ENCODE measurements at places on chromosomes 3 and 15. TPM values are rescaled to one million over a fixed set of nuclear protein-coding genes. Genes with fewer than 3 reads are reported as not detected.

OR4F6 gene
- total RNA-seq, result not detected

TIGIT gene
- not detected for total RNA-seq

CCR1 gene
- total RNA-seq, result 0.11 TPM

IQCH gene
- 5.2 TPM for total RNA-seq

CCR3 gene
- not detected for total RNA-seq

DHFR2 gene
- total RNA-seq, result 4.2 TPM

CSTA gene
- not detected for total RNA-seq

GREM1 gene
- 0.17 TPM for total RNA-seq

KLHL40 gene
- total RNA-seq, result not detected

DUSP7 gene
- total RNA-seq, result 10.1 TPM

TMEM266 gene
- total RNA-seq, result 0.50 TPM

THSD4 gene
- 6.8 TPM for total RNA-seq

KIF7 gene
- 22.8 TPM for total RNA-seq

SNTN gene
- not detected for total RNA-seq

LEKR1 gene
- 4.1 TPM for total RNA-seq

ST6GAL1 gene
- total RNA-seq, result 80.7 TPM

NUP210 gene
- 78.2 TPM for total RNA-seq

HDC gene
- not detected for total RNA-seq

GP9 gene
- not detected for total RNA-seq

GRAMD1C gene
- total RNA-seq, result 2.4 TPM

ZIC1 gene
- total RNA-seq, result 0.77 TPM

HYKK gene
- 4.1 TPM for total RNA-seq

CHAC1 gene
- 18.1 TPM for total RNA-seq

GP5 gene
- 0.18 TPM for total RNA-seq

ANKRD34C gene
- total RNA-seq, result not detected

MESP2 gene
- not detected for total RNA-seq

C3orf85 gene
- total RNA-seq, result not detected

STAB1 gene
- total RNA-seq, result 0.27 TPM

SERPINI1 gene
- 10.7 TPM for total RNA-seq

CCDC13 gene
- total RNA-seq, result 2.5 TPM

ATP13A3 gene
- total RNA-seq, result 124 TPM

MTHFS gene
- 33.3 TPM for total RNA-seq

PPIP5K1 gene
- 52.1 TPM for total RNA-seq

CAPN7 gene
- 46.3 TPM for total RNA-seq

GPR15 gene
- not detected for total RNA-seq

UPK1B gene
- total RNA-seq, result 8.3 TPM

TCAIM gene
- total RNA-seq, result 33.8 TPM

CPN2 gene
- total RNA-seq, result not detected

INKA1 gene
- not detected for total RNA-seq

NR2C2 gene
- total RNA-seq, result 58.8 TPM

SCG5 gene
- total RNA-seq, result 18.2 TPM

DCP1A gene
- 38.3 TPM for total RNA-seq

CMTM8 gene
- 33.8 TPM for total RNA-seq

MINAR1 gene
- 1.9 TPM for total RNA-seq

PHLDB2 gene
- 59.1 TPM for total RNA-seq

GANC gene
- 20.6 TPM for total RNA-seq

AGBL1 gene
- not detected for total RNA-seq

TLR9 gene
- total RNA-seq, result not detected

ACAN gene
- 0.93 TPM for total RNA-seq

WDR49 gene
- total RNA-seq, result 0.91 TPM

SSUH2 gene
- total RNA-seq, result 0.57 TPM

CHRD gene
- total RNA-seq, result 13.0 TPM

NOX5 gene
- total RNA-seq, result not detected

INTS14 gene
- total RNA-seq, result 62.6 TPM

PPARG gene
- 17.1 TPM for total RNA-seq

RTP3 gene
- total RNA-seq, result not detected

ADIPOQ gene
- not detected for total RNA-seq

EXD1 gene
- total RNA-seq, result not detected

SPESP1 gene
- not detected for total RNA-seq

Measured in progenitor cell of endocrine pancreas (in vitro differentiated cells).